Activated CD8-positive, alpha-beta memory T cell treated with anti-CD3 and anti-CD28 coated beads, Interleukin-2, amount 50 U/mL, for 4 hours (primary cell): ENCODE measurements at places on chromosomes 12 and 14.

DNA sequence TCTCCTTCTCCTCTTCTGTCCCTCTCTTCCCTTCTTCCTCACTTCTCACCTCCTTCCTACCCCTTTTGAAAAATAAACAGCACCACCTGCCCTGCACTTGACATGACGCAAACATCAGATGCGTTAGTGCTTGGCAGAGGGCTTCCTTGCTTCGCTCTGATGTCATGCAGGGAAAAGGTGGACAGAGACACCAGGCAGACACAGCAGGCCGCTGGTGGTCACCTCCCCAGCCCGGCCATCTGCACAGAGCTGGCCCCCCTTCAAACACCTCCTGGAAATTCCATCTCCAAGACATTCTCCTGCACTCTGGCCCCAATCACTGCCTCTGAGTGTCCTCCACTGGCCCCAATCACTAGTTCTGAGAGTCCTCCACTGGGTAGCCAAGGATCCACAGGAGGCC lies 353.6 kb downstream of the MED13L start:
- no peak for DNase-seq

DNA sequence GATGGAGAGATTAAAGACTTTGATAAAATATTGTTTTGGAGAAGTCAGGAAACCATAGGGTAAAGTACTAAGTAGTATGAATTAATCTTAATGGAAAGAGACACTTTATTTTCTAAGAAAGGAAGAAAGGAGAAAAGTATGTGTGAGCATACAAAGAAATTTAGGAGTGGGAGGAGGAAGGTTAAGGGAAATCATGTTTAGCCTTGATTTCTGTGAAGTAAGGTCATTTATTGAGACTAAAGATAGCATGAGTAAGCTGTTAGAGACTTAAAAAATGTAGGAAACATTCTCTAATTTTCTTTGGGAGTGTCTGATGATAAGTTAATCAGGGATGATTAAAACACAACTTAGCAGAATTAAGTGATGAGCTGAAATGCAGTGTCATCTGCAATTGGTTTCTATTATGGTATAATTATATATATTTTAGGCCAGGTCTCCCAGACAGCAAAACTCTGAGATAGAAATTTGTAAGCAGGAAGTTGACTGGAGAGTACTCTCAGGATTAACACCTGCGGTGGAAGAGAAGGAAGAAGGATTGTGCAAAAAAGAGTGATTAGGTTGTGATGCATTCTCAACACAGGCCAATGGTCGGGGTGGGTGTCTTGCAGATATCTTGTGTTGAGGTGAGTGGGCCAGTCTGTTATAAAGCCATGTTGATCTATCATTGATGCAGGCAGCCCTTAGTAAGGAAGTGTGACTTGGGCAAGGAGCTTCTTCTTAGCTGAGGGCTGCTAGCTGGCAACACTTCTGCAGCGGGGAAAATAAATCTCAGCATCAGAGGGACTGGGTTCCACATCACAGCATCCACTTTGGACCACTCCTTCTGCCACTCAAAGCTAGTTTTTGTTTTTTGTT lies 256.2 kb downstream of the AEBP2 start:
- no peak for DNase-seq

GRCh38 chr12:112419297-112420133 lies 768 bp downstream of the PTPN11 start:
- no peak for DNase-seq

GRCh38 chr14:50892255-50892654 lies 20.4 kb downstream of the ABHD12B start:
- DNase-seq: no peak

DNA sequence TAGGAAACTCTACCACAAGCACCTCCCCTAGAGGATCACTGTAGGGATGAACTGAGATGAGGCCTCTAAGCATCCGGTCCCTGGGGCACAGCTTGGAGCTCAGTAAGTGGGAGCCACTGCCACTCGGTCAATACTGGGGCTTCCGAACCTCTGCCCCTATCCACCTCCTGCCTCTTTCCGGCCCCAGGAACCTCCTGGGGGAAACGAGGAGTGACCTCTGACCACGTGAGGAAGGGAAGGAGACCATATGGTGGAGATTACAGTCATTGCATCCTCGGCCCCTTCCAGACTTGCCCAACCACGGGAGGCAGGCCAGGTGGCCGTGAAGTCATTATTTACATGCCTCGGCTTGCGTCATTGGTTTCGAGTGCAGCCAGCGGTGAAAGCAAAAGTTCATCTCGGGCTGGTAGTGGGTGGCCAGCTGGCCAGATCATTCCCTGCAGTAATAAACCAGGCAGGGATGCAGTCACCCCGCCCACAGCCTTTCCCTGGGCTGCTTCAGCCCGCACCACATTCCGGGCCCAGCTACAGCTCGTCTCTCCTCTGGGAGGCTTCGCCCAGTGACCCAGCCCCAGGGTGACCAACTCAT lies 65.4 kb downstream of the C14orf132 start:
- no peak for DNase-seq

GRCh38 chr14:97841762-97842161 lies 1044.6 kb downstream of the VRK1 start:
- no peak for DNase-seq

GRCh38 chr14:52327374-52328226 lies 13.5 kb downstream of the PTGER2 start:
- no peak for DNase-seq

- DNase-seq: no peak
Observed at GRCh38 chr12:46354111-46354801, 18.3 kb downstream of the SLC38A2 start.
